ENCODE measurements at places on chromosomes 1 and 21. TPM values are rescaled to one million over a fixed set of nuclear protein-coding genes. Genes with fewer than 3 reads are reported as not detected.

Gene RPE65
- total RNA-seq: not detected

Gene FAM177B
- not detected for total RNA-seq

Gene FGR
- total RNA-seq: not detected

Gene PIAS3
- 17.6 TPM for total RNA-seq

Gene PLEKHA6
- 0.05 TPM for total RNA-seq

Gene OR2T6
- total RNA-seq: not detected

Gene KIF14
- total RNA-seq: 8.8 TPM

Gene GJC2
- total RNA-seq: 2.1 TPM

Gene RBBP5
- total RNA-seq: 22.7 TPM

Gene UBR4
- total RNA-seq: 205 TPM

Data from smooth muscle cell of the umbilical artery (primary cell).